ENCODE measurements at places on chromosomes 4 and X.

DNA sequence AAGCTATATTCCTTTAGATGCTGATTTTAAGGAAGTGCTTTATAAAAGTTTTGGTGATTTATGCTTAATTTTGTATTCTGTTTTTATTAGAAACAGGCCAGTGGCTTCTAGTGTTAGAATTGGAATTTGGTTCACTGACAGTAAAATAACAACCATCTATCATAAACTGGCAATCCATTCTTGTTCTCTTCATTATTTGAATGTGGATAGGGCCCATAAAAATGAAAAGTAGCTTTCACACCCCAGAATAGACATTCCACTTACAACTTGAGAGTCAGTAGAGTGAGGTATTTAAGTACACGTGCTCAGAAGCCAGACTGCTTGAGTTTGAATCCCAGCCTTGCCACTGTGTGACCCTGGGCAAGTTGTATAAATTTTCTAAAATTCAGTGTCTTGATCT is 232.4 kb upstream of the CTSO start:
- DNase-seq, result no peak

DNA sequence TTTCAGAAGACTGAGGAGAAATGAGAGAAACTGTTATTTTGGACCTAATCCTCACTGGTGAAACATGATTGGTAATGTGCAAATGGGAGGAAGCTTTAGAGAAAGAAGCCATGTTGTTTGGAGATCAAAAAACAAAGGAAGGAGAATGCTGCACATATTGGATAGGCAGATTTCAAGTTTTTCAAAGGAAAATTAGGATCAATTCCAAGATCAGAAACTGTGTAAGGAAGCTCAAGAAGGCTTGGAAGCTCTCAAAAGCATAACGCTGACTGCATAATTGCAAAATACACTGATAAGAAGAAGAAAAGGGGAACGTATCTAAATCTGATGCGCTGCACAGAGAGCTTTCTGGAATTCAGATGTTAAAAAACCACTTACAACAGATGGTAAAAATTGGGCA is 34.6 kb downstream of the KLHL15 start:
- DNase-seq, result no peak

DNA sequence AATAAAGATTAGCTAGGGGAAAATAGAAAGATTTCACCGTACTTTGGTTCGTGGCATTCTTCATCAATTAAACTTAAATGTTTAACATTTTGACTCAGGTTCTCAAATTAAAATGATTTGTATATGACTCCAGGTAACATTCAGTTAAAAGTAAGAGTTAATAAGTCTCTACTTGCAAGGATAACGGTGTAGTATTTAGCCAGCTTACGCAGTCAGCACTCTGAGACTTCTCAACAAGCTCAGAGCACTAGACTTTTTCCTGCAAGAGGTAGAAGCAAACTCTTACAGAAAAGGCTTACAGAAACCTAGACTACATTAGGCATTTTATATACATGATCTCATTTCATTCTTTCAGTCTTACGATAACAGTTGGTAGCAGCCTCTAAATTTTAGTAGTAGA is 96.4 kb upstream of the PPARGC1A start:
- DNase-seq, result no peak

DNA sequence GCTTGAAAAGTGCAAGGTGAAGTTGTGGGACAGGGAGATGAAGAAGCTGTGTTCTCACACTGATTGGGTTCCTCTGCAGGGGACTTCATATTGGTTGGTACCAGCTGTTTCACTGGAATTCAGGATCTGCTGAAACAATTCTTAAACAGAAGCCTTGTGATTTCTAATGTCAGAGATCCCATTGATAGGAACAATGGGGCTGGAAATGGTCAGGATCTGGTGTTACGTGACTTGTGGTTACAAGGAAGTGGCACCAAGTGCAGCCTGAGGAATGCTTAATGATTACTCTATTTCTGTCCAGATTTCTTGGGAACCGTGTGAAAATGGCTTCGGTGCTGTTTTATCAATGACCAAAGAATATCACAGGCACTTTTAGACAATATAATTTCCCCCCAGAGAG is 68.1 kb downstream of the MOSPD2 start:
- no peak for DNase-seq

DNA sequence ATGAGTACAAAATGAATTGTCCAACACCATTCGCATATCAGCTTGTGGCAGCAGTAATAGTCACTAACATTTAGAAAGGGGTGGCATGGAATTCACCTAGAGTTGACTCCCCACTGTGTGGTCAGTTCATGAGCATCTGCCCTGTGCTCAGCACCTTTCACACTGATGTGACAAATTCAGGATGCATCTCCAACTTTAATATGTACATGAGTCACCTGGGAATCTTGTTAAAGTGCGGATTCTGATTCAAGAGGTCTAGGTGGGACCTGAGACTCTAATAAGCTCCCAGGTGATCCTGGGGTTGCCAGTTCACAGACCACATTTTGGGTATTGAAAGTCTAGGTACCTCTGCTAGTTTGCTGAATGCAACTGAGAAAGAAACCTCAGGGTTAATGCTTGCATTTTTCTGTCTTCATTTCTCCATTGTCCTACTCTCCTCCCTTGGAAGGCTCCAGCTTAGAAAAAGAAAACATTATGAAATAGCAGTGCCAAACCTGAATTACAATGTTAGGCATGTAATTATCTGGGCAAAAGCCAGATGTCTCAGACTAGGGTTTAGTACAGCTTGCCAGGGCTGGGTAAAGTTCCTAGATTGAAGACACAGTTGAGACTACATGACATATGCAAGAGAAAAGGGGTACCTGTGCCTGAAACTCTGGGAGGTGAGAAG is 32.7 kb downstream of the TMSB4X start:
- no peak for DNase-seq

GRCh38 chrX:28651186-28651585 is 63.9 kb downstream of the IL1RAPL1 start:
- DNase-seq, result no peak

DNA sequence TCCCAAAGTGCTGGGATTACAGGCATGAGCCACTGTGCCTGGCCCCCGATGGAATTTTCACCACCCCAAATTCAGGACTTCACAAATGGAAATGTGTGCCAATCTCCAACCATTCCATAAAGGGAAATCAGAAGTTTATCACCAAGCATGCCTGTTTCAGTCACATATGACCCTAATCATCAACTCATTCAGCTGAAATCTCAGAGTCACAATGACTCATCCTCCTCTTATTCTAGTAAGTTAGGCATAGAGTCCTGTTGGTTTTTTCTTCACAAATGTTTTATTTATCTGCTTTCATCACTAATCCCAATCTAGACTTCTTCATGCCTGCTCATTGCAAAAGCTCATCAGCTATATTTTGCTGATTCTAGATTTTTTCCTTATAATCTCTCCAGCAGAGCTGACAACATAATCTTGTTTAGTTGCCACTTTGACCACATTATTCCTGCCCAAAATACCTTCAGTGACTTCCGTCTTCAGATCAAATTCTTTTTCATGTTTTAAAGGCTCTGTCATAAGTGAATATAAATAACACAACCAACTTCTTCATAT is 83.3 kb downstream of the SLC7A11 start:
- no peak for DNase-seq

- peak; percentile 56 for DNase-seq
Measured at GRCh38 chr4:15868826-15869413, 69.6 kb downstream of the FGFBP1 start.

DNA sequence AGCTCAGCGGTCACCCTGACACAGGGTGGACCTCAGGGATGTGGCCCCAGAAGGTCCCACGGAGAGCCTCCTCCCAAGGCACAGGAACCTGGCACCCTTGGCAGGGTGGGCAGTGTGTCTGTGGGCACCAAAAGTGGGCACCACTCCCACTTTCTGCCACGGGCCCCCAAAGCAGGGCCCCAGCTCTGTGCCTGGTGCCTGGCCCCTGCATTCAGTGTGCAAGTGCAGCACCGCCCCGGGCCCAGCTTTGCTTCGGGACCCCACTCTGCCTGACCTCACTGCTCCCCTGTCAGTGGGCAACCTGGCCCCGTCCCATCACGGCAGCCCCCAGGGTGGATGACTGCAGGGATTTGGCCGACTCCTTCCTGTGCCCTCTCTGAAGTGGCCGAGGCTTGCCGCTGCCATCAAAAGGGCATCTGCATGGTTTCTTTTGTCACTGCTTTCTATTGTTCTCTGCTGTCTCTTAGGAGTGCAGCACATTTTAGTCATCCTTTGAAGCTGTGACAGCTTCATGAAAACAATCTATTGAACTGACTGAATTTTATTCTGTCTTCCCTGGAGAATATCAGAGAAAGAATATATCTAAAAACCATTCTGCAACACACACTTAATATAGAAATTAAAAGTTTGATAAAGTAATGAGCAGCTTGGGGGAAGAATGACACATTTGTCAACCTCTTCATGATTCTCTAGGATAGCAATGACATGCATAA is 302.4 kb downstream of the FAM47B start:
- DNase-seq, result no peak

GRCh38 chr4:601612-602558 is 23.5 kb upstream of the PDE6B start:
- DNase-seq, result no peak

DNA sequence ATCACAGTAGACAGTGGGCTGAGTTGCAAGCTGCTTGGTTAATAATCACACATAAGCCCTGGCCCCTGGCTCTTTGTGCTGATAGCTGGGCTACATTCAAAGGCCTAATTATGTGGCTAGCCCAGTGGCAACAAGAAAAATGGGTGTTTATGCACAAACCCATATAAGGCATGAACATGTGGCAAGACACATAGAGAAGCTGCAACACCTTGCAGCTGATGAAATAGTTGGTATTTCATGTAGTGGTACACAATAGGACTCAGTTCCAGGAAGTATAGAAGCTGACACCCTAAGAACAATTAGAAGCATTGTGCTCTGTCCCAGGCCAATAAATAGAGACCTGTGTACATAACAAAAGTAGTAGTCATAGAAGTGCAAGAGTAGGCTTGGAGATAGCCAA is 14.6 kb upstream of the ZNF630 start:
- no peak for DNase-seq

DNA sequence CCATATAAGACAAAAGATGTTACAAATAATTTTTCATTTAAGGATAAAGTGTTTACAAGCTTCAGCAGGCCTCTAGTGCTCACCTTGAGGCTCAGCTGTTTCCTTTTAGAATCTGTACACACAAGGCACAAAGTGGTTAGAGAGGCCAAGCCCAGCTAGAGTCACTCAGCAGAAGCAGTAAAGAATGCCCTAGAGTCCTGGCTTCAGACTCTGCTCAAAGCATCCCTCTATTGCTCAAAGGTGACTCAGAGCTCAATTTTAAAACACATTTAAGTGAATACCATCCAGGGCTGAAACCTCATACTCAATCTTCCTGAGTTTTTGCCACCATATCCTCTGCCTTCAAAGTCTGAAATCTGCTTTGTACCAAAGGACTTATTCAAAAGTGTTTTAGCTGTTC is 22.6 kb upstream of the PHF8 start:
- no peak for DNase-seq

- DNase-seq, result no peak
Measured at GRCh38 chr4:53598901-53599300, 7.6 kb upstream of the LNX1 start.

- peak; percentile 85 for DNase-seq
Measured at GRCh38 chrX:22795671-22796070, 204.1 kb upstream of the DDX53 start.

GRCh38 chr4:80926446-80926845 is 104.1 kb upstream of the BMP3 start:
- peak; percentile 71 for DNase-seq

DNA sequence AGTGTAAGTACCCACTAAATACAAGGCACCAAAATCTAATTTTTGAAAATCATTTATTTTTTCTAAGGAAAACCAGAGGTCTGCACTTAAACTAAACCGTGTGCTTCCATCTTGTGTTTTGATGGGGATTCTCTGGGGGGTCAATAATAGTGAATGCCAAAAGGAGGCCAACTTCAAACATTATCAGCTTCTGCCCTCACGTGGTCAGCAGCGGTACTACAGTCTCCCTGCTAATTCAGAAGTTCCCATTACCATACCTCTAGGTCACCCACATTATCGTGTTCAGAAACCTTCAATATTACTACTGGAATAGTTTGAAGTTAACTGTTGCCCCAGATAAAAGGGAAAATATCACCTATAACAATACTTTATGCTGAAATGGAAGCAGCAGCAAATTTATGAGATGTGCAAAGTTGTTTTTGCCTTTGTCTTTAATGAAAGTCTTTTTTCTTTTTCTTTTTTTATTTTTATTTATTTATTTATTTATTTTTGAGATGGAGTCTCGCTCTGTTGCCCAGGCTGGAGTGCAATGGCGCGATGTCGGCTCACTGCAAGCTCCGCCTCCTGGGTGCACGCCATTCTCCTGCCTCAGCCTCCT is 17.3 kb downstream of the CTPS2 start:
- no peak for DNase-seq

DNA sequence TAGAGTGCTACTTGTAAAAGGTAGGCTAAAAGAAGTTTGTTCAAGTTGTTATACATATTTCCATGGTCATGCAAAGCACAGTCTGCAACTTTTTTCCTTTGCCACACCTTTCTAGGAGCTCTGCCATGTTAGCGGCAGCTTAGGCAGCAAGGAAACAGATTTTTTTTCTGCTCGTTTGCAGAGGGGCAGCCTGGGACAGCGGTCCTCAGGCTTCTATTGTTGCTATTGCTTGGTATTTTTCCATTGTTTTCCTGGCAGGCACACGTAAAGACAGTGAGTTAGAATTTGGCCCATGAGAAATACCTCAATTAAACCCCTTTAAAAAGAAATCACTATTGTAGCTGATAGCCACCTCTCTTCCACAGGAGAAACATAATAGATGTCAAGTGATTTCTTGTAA is 391.4 kb downstream of the SH2D1A start:
- DNase-seq, result no peak

DNA sequence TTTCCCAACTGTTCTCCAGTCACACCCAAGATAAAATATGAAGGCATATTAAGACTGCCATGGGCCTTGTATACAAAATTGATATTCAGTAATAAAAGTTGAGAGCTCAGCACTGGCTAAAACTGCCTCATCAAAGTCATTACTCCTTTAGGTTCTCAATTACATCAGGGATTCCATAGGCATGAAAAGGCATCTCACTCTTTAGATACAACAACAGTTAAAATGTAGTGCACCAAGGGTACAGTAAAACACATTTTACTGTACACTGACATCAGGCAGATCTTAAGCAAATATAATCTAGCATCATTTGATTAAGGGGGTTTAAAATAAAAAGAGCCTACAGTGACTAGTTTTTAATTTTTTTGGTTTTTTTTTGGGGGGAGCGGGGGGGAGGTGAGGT is 107.7 kb downstream of the PPP3CA start:
- no peak for DNase-seq

GRCh38 chr4:81052119-81053068 is 21.9 kb downstream of the BMP3 start:
- peak; percentile 28 for DNase-seq

- no peak for DNase-seq
Measured at GRCh38 chr4:122815248-122815647, 11.4 kb upstream of the FGF2 start.

DNA sequence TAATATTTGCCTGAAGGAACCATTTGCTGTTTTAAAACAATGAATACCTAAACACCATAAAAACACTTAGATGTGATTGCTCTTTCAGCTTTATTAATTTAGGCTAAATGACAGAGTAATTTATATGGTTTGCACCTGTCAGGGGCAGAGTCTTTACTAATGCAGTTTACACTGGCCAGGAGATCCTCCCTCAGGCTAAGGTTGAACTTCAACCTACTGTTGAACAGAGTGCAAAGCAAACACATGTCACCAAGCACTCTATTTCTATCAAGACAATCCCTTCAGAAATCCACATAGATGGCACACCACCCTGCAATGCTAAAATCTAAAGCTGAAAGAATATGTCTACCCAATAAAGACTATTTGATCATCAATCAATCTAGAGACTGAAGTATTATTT is 147.3 kb downstream of the KLHL13 start:
- DNase-seq, result no peak

GRCh38 chr4:2809610-2810180 is 16.8 kb downstream of the SH3BP2 start:
- no peak for DNase-seq

All from trophoblast cell (in vitro differentiated cells and primary cell).